Activated CD4-positive, alpha-beta T cell treated with anti-CD3 and anti-CD28 coated beads for 36 hours (primary cell): ENCODE measurements at places on chromosomes 7 and 10. TPM values are rescaled to one million over a fixed set of nuclear protein-coding genes. Genes with fewer than 3 reads are reported as not detected.

COL28A1 gene
- not detected for total RNA-seq

TUBAL3 gene
- not detected for total RNA-seq

- no peak for DNase-seq
- H3K4me1 ChIP-seq, result no peaks in the 10 kb centered on the region
- no peak overlapping the region for H3K27ac ChIP-seq
- H3K36me3 ChIP-seq, result no peaks in the 10 kb centered on the region
Observed at GRCh38 chr7:98668255-98668654, 51.2 kb downstream of the NPTX2 start.

- H3K4me3 ChIP-seq, result no peak overlapping the region
- peaks cover 17% of the 10 kb centered on the region for H3K27me3 ChIP-seq
- H3K4me1 ChIP-seq, result no peaks in the 10 kb centered on the region
- H3K36me3 ChIP-seq, result no peaks in the 10 kb centered on the region
- no peak for DNase-seq
Observed at GRCh38 chr10:112215342-112215774, 31.8 kb upstream of the GPAM start.

GRCh38 chr7:141128506-141128905, 54.6 kb downstream of the TMEM178B start:
- no peak overlapping the region for H3K4me3 ChIP-seq
- H3K27ac ChIP-seq, result no peak overlapping the region
- H3K4me1 ChIP-seq, result no peaks in the 10 kb centered on the region
- peaks cover 23% of the 10 kb centered on the region for H3K27me3 ChIP-seq
- no peaks in the 10 kb centered on the region for H3K36me3 ChIP-seq
- no peak for DNase-seq

- no peak overlapping the region for H3K27ac ChIP-seq
- H3K36me3 ChIP-seq, result no peaks in the 10 kb centered on the region
- no peak for DNase-seq
- H3K27me3 ChIP-seq, result peaks cover 9% of the 10 kb centered on the region
- no peak overlapping the region for H3K4me3 ChIP-seq
- H3K4me1 ChIP-seq, result no peaks in the 10 kb centered on the region
Observed at GRCh38 chr10:113450906-113451305, 101.9 kb upstream of the HABP2 start.

GRCh38 chr10:88089498-88089897, 226.1 kb downstream of the PTEN start:
- no peak overlapping the region for H3K27ac ChIP-seq
- no peak overlapping the region for H3K4me3 ChIP-seq
- H3K4me1 ChIP-seq, result peaks cover 33% of the 10 kb centered on the region
- H3K27me3 ChIP-seq, result peaks cover 32% of the 10 kb centered on the region
- DNase-seq, result no peak
